ENCODE measurements at places on chromosomes 5 and 9.
A peak's percentile ranks its signal among the peaks of the same experiment; 100 is the strongest.

- DNase-seq, result no peak
Measured at GRCh38 chr5:135467051-135467625, 15.0 kb upstream of the TIFAB start.

GRCh38 chr5:40397091-40397490, 282.6 kb upstream of the PTGER4 start:
- no peak for DNase-seq

DNA sequence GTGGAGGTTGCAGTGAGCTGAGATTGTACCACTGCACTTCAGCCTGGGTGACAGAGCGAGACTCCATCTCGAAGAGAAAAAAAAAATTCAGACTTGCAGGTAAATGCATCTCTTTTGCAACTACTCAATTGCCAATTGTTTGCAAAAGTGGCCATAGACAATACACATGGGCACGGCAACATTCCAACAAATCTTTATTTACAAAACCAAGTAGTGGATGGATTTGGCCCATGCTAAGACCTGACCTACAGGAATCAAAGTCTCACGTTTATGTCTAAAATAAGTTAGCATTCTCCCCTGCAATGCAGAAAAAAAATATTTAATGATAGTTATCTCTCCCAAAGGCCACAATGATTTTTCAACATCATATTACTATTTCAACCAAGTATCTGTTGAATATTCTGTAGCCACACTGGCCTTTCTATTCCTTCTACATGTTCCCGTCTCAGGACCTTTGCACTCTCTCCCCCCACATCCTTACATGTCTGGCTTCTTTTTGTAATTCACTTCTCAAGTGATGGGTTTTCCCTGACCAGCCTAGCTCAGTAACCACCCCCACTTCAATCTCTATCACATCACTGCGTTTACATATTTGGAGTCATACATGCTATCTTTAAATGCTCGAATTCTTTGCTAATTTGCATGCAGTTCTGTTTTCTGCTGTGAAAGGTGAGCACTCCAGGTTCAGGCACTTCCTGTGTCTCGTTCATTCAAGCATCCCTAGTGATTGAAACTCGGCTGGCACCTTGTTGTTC, 54.2 kb downstream of the FNBP1 start:
- DNase-seq, result peak; percentile 59

DNA sequence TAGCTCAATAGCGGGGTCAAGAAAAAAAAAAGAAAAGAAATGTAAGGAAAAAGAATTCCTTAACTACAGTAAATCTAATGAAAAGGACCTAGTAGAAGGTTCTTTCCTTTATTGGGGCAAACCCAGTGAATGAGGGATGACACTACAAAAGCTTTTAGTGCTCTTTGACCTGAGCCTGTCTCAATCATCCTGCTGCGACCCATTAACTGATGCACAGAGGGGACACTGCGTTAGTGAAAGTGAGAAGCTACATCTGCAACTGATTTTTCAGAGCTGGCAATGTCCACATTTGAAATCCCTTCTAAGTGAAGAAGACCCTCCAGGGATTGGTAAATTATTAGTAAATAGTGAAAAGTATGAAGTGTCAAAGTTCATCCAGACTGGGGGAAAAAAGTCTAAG, 101.1 kb downstream of the OTULIN start:
- DNase-seq, result no peak

GRCh38 chr9:13904746-13905145, 409.2 kb downstream of the NFIB start:
- no peak for DNase-seq

GRCh38 chr5:160379511-160379910, 9.1 kb upstream of the C1QTNF2 start:
- no peak for DNase-seq

DNA sequence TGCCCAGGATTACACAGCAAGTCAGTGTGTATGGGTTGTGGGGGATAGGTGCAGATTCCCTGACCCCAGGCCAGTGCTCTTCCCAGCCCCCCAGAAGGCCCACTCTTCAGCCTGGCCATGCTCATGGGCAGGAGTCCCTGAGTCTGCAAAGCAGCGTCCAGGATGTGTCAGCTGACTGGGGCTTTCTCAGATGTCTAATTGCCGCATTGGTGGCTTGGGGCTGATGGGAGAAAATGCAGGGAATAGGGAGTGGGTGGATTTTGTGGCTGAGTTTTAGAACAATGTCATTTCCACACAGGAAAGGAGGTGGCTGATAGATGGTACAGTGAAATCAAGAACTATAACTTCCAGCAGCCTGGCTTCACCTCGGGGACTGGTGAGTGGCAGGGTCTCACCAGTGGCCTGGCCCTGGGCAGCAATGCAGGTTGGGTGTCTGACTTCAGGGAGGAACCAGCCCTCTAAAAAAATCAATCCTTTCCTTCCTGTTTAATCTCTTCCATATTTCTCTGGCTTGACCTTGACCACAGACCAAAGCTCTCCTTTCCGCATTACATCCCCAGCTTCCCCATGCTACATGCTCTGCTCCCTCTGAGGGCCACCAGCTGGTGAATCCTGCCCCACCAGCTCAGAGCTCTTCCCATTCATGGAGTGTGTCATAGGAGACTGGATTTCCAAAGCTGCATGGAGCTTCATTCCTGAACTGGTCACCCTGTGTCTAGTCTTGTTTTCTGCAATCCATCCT, 14.2 kb downstream of the GLIPR2 start:
- DNase-seq, result no peak
